LHCN-M2 (cell line): ENCODE measurements at places on chromosomes 11 and 22. TPM values are rescaled to one million over a fixed set of nuclear protein-coding genes. Genes with fewer than 3 reads are reported as not detected.

MS4A5 gene
- total RNA-seq, result not detected in 2 replicates

- no peak for DNase-seq
Measured at GRCh38 chr11:85977751-85978160, 91.1 kb downstream of the PICALM start.

TRIM6 gene
- 1.7 and 2.9 TPM in 2 replicates for total RNA-seq

DNA sequence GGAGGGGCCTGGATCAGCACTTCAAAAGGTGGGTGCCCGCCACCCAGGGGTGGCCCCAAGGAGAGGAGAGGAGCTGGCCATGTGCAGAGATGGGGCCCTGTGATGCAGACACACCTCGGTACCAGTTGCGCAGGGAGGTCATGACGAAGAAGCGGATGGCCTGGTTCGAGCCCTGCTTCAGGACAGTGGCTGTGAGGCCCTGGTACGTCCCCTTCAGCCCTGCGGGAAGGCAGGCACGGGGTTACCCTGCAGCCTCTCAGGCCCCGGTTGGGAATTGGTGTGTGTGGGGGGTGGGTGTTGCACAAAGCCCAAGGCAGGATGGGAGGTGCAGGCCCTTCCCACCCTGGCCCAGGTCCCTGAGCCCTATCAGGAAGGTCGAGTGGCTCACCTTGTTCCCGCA lies 1.8 kb downstream of the SLC25A1 start:
- no peak for DNase-seq

GRCh38 chr22:30486661-30487115 lies 14.9 kb upstream of the SEC14L3 start:
- DNase-seq, result no peak

MPZL2 gene
- total RNA-seq, result not detected in 2 replicates

GRCh38 chr11:122749005-122749687 lies 89.2 kb upstream of the CRTAM start:
- DNase-seq, result peak; percentile 93

DNA sequence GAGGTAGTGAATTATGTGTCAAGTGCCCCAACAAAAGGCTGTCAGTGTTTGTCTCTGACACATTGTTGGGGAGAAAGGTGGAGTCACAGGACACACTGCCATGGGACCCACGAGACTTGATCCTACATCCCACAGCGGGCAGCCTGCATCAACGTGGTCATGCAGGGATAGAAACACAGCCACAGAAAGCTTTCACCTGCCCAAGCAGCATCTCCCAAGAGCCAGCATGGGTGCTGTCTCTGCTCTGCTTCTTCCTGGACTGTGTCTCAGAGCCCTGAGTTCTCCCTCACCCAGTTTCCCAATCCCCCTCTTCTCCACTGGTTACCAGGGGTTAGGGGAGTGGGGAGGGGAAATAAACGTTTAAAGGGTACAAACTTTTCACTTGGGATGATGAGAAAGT lies 97.2 kb downstream of the VPREB1 start:
- no peak for DNase-seq

DNA sequence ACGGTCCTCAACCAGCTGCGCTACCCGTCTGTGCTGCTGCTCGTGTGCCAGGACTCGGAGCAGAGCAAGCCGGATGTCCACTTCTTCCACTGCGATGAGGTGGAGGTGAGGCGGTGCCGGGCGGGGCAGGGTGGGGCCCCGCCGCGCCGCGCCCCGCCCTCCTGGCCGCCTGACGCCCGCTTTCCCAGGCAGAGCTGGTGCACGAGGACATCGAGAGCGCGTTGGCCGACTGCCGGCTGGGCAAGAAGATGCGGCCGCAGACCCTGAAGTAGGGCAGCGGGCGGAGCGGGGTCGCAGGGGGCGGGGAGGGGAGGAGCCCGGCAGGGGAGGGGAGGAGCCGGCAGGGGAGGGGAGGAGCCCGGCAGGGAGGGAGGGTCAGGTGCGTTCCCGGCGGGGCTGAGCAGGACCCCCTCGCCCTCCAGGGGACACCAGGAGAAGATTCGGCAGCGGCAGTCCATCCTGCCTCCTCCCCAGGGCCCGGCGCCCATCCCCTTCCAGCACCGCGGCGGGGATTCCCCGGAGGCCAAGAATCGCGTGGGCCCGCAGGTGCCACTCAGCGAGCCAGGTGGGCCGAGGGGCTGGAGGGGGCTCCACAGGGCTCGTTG lies 14.7 kb downstream of the EPS8L2 start:
- DNase-seq, result no peak

BATF2 gene
- 0.19 and 0.40 TPM in 2 replicates for total RNA-seq

CRYBB3 gene
- not detected in 2 replicates for total RNA-seq

GRCh38 chr22:21829523-21829922 lies 37.9 kb downstream of the MAPK1 start:
- DNase-seq, result no peak

UBQLN3 gene
- total RNA-seq, result not detected in 2 replicates

MS4A6E gene
- total RNA-seq, result not detected in 2 replicates

KRTAP5-8 gene
- total RNA-seq, result not detected in 2 replicates

- peak; percentile 51 for DNase-seq
Measured at GRCh38 chr11:86671531-86672006, 847 bp downstream of the ME3 start.

DNA sequence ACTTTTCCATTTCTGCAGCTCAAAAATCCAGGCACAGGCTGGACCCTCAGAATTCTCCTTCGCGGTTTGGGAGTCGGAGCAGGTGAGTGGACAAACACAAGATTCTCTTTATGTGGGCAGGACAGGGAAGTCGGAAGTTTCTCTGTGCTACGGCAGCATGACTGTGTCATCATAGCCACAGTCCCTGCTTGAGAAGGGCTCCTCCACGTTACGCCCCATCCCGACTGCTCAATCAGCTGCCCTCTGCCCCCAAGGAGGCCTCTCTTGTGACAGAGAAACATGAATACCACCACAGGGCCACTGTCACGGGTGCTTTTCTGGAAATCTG lies 89.0 kb upstream of the SHISAL1 start:
- no peak for DNase-seq

DNA sequence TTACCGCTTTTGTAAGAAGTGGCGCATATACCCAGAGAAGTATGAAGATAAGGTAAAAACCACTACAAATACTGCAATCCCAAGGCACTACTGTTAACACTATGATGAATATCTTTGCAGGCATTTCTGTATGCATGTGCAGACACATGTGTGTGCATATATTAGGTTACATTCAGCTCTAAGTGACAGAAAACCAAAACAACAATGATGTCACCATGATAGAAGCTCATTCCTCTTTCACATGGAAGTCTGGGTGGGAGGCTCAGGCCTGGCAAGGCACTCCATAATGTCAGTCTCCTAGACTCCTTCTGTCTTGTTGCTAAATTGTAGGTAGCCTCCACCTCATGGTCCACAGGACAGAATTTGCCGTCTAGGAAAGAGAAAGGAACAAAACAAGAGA lies 63.0 kb upstream of the SLC6A5 start:
- no peak for DNase-seq

DNA sequence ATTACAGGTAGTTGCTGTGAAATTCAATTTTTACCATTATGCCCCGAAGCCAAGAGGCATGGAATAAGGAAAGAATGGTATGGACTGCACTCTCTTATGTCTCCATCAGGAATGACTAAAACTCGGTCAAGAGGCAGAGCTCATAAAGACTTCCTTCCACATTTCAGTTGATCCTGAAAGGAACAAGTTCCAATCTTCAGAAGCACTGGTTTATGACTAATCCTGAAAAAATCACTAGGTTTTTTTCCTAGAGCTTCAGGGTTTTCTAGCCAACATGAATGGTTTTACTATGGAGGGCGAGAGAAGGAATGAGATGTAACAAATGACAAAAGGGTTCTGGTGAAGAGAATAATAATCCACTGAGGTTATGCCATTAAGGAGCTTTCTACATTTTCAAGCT lies 832.2 kb downstream of the NTM start:
- peak; percentile 17 for DNase-seq
